CD4-positive, alpha-beta memory T cell (primary cell): ENCODE measurements at places on chromosomes 6 and 20. TPM values are rescaled to one million over a fixed set of nuclear protein-coding genes. Genes with fewer than 3 reads are reported as not detected.

DNA sequence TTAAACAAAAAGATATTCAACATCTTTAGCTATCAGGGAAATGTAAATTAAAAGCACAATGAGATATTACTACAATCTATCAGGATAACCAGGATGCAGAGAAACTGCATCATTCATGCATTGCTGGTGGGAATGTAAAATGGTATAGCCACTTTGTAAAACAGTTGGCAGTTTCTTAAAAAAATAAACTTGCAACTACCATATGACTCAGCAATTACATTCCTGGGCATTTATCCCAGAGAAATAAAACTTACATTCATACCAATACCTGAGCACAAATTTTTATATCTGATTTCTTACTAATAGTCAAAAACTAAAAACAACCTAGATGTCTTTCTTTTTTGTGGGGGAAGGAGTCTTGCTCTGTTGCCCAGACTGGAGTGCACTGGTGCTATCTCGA is 190.3 kb upstream of the TAB2 start:
- H3K4me1 ChIP-seq: peaks cover 65% of the 10 kb centered on the region
- H3K4me3 ChIP-seq: no peak overlapping the region
- no peak for DNase-seq
- H3K27me3 ChIP-seq: no peaks in the 10 kb centered on the region
- no peak overlapping the region for H3K27ac ChIP-seq
- no peaks in the 10 kb centered on the region for H3K36me3 ChIP-seq

DNA sequence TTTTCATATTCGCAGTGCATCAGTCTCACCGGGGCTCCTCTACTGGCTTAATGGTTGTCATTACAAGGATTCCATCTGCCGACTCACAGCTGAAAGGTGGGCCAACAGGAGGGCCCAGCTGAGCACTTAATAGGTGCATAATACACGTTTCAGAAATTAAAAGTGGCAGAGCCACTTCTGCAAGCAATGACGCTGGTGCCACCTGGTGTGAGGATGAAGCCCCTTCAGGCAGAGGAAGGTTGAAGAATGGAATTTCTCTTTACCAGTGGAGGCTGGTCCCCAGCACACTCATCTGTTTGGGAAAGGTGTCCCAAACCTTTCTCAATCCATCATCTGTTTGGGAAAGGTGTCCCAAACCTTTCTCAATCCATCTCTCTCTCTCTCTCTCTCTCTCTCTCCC is 8.2 kb upstream of the STMND1 start:
- DNase-seq: no peak
- H3K27ac ChIP-seq: no peak overlapping the region
- no peaks in the 10 kb centered on the region for H3K4me1 ChIP-seq
- no peaks in the 10 kb centered on the region for H3K36me3 ChIP-seq
- H3K4me3 ChIP-seq: no peak overlapping the region

The MAN1A1 gene
- 12.3 TPM for total RNA-seq

The BEND6 gene
- not detected for total RNA-seq

The ARMC12 gene
- total RNA-seq: 0.69 TPM

DNA sequence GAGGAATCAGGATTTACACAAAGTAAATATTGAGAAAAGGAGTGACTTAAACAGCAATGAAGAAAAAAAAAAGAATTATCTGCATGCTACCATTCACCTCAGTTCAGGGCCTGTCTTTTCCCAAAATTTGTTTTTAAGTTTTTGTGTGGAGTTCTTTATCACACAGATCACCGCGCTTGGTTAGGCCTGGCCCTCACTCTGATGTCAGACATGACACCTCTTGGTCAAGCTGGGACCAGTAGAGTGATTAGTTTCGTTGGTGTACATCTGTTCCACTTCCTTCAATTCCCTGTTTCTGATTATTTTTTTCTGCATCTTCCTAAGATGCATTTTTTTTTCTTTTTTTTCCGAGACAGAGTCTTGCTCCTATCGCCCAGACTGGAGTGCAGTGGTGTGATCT is 34.9 kb upstream of the HIVEP1 start:
- peaks cover 5% of the 10 kb centered on the region for H3K4me1 ChIP-seq
- no peak overlapping the region for H3K27ac ChIP-seq
- H3K4me3 ChIP-seq: no peak overlapping the region
- no peaks in the 10 kb centered on the region for H3K27me3 ChIP-seq
- H3K36me3 ChIP-seq: no peaks in the 10 kb centered on the region
- DNase-seq: no peak

- H3K27ac ChIP-seq: no peak overlapping the region
- no peak overlapping the region for H3K4me3 ChIP-seq
- no peaks in the 10 kb centered on the region for H3K27me3 ChIP-seq
- H3K4me1 ChIP-seq: no peaks in the 10 kb centered on the region
Observed at GRCh38 chr20:46458866-46459750, 52.7 kb upstream of the ELMO2 start.

The HMGCLL1 gene
- total RNA-seq: not detected

DNA sequence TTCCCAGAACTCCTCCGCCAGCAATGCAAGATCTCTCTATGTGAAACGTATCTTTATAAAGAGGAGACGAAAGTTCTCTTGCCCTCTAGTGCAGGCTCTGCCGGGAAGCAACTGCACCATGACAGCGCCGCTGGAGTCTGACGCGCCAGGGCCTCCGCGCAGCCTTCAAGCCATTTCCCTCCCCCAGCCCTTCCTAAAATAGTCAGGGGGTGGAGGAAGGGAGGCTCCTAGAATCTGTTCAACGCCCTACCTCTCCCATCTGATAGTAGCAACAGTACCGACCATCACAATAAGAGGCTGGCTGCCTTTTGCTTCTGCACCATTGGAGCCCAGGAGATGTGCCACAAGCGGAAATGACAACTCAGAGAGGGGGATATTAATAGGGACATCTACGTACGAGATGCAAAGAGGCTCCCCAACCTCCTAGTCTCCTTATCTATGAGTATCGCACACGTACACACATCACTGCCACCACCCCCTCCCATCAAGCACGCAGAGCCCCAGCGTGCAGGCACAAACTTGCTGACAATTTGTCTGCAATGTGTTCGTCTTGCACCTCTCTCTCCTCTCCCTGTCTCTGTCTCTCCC is 1.0 kb downstream of the SYNE1 start:
- H3K4me1 ChIP-seq: peaks cover 5% of the 10 kb centered on the region
- H3K4me3 ChIP-seq: no peak overlapping the region
- H3K27me3 ChIP-seq: peaks cover 6% of the 10 kb centered on the region
- DNase-seq: no peak

- DNase-seq: no peak
- H3K27me3 ChIP-seq: no peaks in the 10 kb centered on the region
- H3K36me3 ChIP-seq: no peaks in the 10 kb centered on the region
Observed at GRCh38 chr20:23655491-23656211, 17.9 kb upstream of the CST3 start.

DNA sequence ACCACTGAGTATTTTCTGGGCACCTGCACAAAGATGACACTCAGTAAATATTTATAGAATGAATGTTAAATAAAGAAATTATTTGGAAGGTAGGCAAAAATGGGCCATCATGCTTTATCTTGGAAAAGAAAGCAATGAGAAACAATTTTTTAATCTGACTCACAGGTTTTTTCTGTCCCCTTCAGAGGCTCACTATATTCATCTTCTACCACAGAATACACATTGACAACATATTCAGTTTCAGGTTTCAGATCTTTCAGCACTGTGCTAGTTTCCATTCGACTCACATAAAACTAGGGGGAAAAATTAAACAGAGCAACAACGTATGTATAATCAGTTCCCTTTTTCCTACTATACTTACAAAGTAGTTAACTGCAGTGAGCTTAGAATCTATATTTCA is 58.3 kb downstream of the COL12A1 start:
- no peaks in the 10 kb centered on the region for H3K36me3 ChIP-seq
- H3K27me3 ChIP-seq: no peaks in the 10 kb centered on the region
- no peak for DNase-seq
- no peak overlapping the region for H3K4me3 ChIP-seq
- no peaks in the 10 kb centered on the region for H3K4me1 ChIP-seq
- H3K27ac ChIP-seq: no peak overlapping the region

DNA sequence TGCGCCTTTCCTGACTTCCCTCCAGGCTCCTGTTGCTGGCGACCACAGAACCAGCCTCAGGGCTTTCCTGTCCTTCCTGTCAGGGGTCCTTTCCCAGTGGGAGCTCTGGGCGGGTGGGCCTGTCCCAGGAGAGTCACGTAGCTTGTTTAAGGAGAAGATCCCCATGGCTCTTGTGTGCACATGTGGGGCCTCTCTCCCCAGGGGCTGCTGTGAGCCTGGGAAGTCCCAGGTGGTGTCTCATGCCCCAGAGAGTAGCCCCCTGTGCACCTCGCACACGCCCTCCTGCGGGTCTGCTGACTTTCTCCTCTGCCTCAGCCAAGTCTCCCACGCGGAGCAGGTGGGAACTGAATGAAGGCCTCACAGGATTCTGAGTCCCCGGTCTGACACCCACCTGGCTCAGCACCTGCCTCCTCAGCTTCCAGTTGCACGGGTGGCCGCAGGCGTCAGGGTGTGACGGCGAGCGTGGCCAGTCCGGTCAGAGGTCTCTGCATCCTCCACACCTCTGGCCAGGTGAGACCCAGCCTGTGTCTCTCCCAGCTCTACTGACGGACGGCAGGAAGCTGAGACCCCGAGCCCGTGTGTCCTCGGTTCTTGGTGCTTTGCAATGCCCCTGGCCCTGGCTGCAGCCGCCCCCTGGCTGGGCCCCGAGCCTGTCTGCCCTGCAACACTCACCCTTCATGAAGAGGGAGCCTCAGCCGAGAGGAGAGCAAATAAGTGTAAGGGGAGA is 5.6 kb upstream of the NKAIN4 start:
- no peak overlapping the region for H3K4me3 ChIP-seq
- H3K36me3 ChIP-seq: no peaks in the 10 kb centered on the region
- no peak overlapping the region for H3K27ac ChIP-seq
- peaks cover 8% of the 10 kb centered on the region for H3K27me3 ChIP-seq

- peaks cover 16% of the 10 kb centered on the region for H3K4me1 ChIP-seq
- H3K4me3 ChIP-seq: no peak overlapping the region
- H3K27ac ChIP-seq: no peak overlapping the region
- no peaks in the 10 kb centered on the region for H3K36me3 ChIP-seq
Observed at GRCh38 chr20:57471496-57472372, 53.2 kb downstream of the CTCFL start.

- no peak for DNase-seq
- H3K4me3 ChIP-seq: no peak overlapping the region
Observed at GRCh38 chr6:11868392-11868791, 89.8 kb upstream of the ADTRP start.

DNA sequence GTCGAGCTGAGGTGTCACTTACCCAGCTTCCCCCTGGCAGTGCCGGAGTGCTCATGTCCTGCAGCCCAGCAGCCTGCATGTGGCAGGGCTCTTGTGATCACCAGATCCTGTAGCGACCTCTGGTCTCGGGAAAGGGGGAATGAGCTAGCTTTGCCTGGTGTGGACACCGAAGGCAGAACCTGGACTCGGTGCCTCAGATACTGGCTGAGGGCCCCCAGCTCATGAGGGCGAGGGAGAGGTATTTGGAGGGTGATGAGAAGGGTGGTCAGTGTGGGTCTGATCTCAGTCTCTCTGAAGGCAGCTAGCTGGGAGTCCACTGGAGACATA is 26.3 kb downstream of the SUN5 start:
- no peak overlapping the region for H3K4me3 ChIP-seq
- no peaks in the 10 kb centered on the region for H3K36me3 ChIP-seq
- H3K4me1 ChIP-seq: peaks cover 41% of the 10 kb centered on the region
- H3K27me3 ChIP-seq: no peaks in the 10 kb centered on the region
- DNase-seq: no peak

DNA sequence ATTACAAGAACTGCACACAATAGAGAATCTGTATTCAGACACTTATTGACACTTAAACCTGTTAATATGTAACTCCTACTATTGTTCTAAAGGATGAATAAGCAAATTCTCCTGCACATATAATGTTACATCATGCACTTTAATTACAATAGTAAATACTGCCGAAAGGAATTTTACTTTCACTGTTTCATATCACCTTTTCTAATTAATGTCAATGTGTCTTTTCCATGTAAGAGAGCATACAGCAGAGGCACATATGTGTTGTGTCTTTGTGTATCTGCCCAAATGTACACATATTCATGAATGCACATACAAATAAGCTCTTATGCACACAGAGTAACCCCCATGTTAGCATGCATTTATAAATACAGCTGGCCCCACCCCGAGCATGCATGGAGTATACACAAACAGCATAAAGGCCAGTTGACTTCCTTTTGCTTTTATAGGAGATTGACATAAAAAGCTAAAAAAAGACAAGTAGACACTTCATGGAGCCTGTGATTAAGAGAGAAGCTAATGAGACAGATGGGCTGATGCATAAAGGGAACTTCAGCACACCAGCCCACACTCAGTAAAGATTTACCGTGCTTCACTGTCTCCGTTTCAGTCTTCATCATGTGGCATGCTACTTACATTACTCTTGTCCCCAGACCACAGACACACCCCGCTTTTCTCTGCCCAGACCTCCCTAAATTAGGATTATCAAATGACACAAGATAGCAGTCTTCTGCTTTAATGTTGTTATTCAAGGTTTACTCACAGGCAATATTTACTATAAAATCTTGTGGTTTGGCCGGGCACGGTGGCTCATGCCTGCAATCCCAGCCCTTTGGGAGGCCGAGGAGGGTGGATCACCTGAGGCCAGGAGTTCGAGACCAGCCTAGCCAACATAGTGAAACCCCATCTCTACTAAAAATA is 184.6 kb downstream of the ATXN1 start:
- H3K36me3 ChIP-seq: no peaks in the 10 kb centered on the region
- no peak for DNase-seq
- no peak overlapping the region for H3K27ac ChIP-seq
- no peak overlapping the region for H3K4me3 ChIP-seq
- no peaks in the 10 kb centered on the region for H3K27me3 ChIP-seq

GRCh38 chr20:8218861-8219260 is 86.8 kb downstream of the PLCB1 start:
- H3K4me1 ChIP-seq: peaks cover 14% of the 10 kb centered on the region
- no peak overlapping the region for H3K27ac ChIP-seq
- H3K36me3 ChIP-seq: no peaks in the 10 kb centered on the region
- no peaks in the 10 kb centered on the region for H3K27me3 ChIP-seq
- H3K4me3 ChIP-seq: no peak overlapping the region

GRCh38 chr20:62010551-62011402 is 54.9 kb downstream of the TAF4 start:
- H3K36me3 ChIP-seq: peaks cover 31% of the 10 kb centered on the region
- no peaks in the 10 kb centered on the region for H3K4me1 ChIP-seq
- H3K27me3 ChIP-seq: no peaks in the 10 kb centered on the region
- H3K27ac ChIP-seq: no peak overlapping the region
- peak; percentile 63 for DNase-seq

- H3K4me1 ChIP-seq: peaks cover 11% of the 10 kb centered on the region
- H3K27ac ChIP-seq: no peak overlapping the region
- no peaks in the 10 kb centered on the region for H3K36me3 ChIP-seq
- DNase-seq: no peak
Observed at GRCh38 chr20:48916699-48917098, 4.8 kb upstream of the ARFGEF2 start.

The ECT2L gene
- total RNA-seq: not detected

The ANKRD66 gene
- total RNA-seq: not detected
